Naive thymus-derived CD8-positive, alpha-beta T cell (primary cell): ENCODE measurements at places on chromosomes 16 and 17.

- DNase-seq: no peak
These were observed 323.8 kb upstream of the TNRC6C start for GRCh38 chr17:77634710-77635109.

DNA sequence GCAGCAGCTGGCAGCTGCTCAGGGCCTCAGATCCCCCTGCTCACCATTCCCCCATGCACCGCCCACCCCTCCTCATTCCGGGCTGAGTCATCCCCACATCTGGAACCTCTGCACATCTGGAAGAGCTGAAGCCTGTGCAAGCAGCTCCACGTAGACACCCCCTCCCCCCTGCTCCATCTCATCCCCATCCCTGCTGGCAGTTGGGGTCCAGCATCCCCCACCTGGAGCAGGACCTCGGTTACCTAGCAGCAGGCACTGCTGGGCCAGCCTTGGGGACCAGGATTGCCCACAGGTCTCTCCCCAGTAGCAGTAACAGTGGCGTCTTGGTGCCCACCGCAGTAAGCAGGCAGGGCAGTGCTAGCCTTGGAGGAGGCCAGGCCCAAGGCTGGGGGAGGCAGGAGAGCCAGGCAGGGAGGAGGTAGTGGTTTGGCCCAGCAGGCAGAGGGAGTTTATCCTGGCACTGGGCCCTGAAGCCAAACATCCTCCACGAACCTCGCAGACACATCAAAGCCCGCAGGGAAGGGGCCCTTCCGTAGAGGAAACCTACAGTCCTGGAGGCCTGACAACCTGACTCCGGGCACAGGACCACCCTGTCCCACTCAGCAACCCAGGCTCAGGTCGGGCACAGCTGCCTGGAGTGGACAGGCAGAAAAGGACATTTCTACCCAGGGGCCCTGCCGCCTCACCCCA is 7.7 kb upstream of the TMEM92 start:
- DNase-seq: no peak

GRCh38 chr17:50144845-50145531 is 5.5 kb downstream of the PPP1R9B start:
- no peak for DNase-seq

GRCh38 chr17:48488548-48489106 is 42.2 kb downstream of the HOXB1 start:
- no peak for DNase-seq

DNA sequence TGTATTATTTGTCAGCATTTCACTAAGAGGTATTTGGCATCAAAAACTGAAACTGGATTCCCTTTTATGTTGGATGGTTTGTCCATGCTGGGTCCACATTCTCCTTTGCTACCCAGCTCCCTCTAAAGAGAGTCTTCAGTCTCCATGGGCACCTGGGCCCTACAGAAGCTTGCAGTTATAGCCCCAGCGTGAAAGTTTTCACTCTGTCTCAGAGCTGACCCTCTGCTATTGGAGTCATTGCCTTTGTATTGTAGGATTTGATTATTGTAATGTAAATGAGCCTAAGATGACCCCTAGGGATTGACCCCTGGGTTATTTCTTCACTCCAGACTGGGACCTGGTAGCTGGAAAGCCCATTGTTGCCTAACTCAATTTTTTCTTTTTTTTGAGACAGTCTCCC is 1026.5 kb upstream of the EEF2KMT start:
- DNase-seq: no peak

DNA sequence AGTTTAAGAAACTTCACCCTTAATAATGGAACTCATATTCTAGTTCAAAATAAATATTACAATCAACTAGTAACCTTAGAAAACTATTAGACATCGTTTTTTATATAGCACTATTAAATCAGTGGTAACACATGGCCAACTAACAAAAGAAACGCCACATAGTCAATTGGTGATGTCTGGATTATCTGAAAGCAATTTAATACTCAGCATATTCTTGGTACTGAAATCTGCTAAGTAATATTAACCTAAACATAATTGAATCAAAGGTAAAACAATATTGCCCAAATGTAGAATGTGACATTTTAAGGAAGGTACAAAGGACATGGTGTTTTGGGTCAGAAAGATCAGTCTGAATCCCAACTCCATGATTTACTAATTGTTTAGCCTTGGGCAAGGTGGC is 11.1 kb upstream of the RSL1D1 start:
- DNase-seq: no peak

DNA sequence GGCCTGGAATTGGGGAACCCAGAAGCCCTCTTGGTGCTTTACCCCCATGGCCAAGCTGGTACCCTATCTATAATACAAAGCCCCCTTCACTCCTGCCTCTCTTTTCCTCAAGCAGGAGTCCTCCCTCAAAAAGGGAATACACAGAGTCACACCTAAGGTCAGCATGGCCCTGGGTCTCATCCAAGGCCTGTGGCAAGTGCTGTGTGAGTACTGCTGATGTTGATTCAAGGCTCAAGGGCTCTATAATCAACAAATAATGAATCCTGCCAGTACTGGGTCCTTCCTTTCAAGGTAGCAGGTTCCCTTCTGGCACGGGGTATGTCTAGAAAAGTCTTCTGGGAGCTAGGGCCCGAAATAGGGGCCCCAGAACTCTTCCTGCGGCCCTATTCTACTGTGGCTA is 187.3 kb downstream of the CYB561 start:
- DNase-seq: no peak

DNA sequence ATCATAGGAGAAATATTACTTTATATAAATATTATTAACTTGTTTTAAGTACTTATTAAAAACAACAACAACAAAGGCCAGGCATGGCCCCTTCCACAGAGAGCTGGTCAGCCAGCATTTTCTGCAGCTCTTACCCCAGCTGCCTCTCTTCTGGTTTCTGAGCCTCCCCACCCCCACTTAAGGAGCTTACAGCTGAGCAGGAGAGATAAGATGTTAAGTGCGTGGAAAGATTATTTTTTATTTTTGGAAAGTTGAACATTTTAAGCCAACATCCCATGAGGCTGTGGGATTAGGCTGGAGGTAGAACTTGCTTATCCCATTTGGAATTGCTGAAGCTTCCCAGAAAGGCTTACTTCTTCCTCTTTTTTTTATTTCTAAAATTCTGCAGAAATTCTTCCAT is 401.2 kb downstream of the SEC14L1 start:
- DNase-seq: no peak

DNA sequence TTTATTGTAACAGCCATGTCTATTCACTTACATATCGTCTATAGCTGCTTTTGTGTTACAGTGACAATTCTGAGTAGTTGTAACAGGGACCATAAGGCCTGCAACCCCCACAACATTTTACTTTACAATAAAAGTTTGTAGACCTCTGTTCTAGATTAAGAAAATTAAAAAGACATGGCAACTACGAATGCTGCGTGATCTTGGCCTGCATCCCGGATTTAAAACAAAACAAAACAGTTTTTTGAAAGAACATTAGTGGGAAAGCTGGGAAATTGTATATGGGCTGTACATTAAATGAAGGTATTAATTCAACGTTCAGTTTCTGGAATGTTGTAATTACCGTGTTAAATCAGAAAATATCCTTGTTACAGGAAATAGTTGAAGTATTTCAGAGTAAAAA is 64.1 kb downstream of the RMI2 start:
- DNase-seq: no peak

GRCh38 chr17:37230633-37231032 is 145.2 kb upstream of the C17orf78 start:
- DNase-seq: no peak

DNA sequence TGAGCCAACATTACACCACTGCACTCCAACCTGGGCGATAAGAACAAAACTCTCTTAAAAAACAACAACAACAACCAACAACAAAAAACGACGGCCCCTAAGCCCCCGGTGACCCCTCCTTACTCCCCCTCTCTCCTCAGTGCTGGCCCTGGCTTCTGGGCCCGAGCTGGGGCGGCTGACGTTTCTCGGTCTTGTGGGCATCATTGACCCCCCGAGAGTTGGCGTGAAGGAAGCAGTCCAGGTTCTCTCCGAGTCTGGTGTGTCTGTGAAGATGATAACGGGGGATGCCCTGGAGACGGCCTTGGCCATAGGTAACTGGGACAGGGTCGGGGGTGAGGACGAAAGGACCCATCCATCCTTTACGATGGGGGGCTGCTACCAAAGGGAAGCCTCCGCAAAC is 52.7 kb downstream of the MEAK7 start:
- DNase-seq: no peak

DNA sequence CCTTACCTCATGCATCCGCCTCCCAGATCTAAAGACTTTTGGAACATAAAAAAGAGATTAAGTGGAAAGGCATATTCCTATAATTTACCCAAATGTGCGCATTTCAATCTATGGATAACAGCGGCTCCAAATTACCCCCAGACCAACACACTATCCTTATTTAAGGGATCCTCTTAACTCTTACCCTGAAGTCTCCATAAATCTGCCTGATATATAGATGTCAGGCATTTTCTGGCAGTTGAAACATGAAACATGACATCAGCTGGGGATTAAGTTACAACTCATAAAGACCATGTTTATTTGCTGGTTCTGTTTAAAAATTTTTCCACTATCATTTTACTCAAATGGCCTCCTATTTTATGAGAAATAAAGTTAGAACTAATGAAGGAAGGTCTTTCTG is 478.5 kb upstream of the SALL1 start:
- no peak for DNase-seq

DNA sequence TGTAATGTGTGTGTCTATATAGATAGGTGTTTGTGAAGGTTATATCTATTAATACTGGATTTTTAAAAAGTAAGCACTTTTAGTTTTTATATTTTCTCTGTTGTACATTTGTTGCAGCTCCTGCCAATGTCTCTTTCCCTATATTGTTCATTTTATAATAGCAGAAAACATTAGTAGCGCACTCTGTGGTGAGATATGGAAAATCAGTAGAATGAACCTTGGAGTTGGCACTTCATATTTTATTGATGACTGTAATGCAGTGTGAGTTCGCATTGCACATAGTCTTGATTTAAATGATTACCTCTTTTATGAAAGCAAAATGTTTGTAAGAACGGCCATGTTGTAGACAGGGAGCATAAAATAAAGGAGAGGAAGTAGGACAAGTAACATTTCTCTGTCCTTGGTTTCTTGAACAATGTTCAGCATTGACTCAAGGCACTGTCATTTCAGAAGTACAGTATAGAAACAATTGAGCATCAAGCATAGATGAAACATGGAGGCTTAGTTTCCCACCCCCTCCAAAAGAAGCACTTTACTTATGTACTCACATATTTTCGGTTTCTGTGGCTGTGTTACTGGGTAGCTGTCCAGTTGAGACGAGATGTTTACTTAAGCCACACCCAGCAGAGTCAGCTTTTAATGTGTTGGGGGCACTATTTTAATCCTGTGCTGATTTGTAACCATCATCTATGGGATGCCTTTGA is 74.0 kb downstream of the TANC2 start:
- no peak for DNase-seq

- DNase-seq: no peak
These were observed 19.4 kb downstream of the PRDM7 start for GRCh38 chr16:90057738-90058173.

DNA sequence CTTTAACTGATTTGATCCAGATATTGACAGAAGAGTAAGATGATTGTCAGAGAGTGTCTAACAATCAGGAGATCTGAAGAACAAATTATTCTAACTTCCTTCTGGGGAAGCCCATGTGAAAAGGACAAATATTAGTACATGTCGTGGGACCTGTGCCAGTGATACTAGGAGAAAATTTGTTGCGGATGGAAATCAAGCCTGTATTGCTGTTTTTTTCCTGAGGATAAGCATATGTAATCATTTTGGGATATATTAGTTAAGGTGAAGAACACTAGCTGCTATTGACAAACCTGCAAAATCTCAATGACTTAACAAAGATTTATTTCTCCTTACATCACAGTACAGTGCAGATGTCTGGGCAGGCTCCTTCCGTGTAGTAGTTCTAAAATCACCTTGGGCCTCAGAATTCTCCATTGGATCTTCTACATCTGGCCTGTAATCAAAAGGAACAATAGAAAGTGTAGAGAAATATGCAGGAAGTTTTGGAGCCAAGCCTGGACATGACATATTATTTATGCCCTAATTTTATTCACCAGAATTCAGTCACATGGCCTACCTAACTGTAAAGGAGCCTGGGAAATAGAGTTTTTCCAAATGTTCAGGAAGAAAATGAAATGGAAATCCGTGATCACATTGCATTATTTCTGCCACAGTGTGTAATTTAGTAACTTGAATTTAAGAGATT is 58.3 kb downstream of the CYB561 start:
- DNase-seq: no peak

DNA sequence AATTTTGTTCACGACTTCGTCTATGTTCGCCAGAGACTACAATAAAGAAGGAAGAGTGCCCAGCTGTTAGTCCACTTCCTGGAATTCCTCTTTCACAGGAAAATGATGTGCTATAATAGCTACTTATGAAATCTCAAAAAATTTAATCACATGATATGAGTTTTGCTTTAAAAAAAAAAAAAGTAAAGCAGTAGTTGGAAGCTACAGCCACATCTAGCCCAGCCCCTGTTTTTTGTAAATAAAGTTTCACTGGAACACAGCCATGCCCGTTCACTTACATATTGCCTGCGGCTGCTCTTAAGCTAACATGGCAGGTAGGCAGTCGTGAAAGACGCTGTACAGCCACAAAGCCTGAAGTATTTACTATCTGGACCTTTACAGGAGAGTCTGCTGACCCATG is 15.3 kb downstream of the VPS53 start:
- no peak for DNase-seq

- no peak for DNase-seq
These were observed 624.3 kb downstream of the MAF start for GRCh38 chr16:78976212-78976611.

GRCh38 chr17:72717276-72717675 is 375.2 kb downstream of the SLC39A11 start:
- no peak for DNase-seq
